ENCODE measurements at places on chromosomes 5 and 9.

- peak; percentile 96 for DNase-seq
These were observed 3.3 kb upstream of the MAN1B1 start for GRCh38 chr9:137083394-137084004.

DNA sequence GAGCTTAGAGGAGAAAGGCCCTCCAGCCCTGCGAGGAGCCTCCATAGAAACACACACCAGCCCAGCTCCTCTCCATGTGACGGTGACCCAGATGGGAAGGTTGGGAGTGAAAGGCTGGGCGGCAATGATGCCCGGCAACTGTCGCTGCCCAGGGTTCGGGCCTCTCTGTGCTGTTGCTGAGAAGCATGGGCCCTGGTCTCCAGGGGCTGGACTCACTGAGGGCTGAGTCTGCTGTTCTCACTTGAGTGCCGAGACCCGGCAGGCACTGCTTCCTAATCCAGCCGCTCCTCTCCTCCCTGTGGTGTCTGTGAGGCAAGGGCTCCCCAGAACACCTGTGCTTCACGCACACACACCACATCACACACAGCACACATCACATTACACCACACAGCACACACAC is 493.6 kb downstream of the GADD45G start:
- DNase-seq: no peak

GRCh38 chr5:108436696-108437095 is 54.8 kb upstream of the FBXL17 start:
- DNase-seq: no peak

DNA sequence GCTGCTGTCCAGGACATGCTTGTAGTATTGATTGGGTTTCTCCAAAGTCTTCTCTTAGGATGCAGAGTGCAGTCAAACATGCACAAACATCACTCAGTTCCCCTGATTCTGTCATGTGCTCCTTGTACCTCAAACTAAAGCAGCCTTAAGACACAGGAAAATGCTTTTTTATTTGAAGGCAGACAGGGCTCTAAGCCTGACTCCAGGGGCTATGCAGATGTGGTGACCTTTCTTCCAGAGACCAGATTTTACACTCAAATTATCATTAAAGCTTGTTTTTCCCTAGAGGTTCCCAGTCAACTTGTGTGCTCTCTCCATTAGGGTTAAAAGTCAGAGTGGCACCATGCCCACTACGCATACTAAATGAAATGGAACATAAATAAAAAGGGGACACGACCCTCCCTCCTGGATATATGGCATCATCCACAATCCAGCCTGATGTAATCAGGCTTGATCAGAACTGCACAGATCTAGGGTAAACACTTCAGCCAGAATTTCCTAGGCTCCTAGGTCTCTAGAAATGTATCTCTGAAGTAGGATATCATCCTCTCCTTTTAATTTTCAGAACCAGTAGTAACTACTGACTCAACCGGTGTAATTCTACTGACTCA is 771.1 kb downstream of the NR2F1-AS1 start:
- no peak for DNase-seq

GRCh38 chr5:143404416-143405062 is 1.1 kb upstream of the NR3C1 start:
- peak; percentile 96 for DNase-seq

- peak; percentile 92 for DNase-seq
These were observed 43.1 kb upstream of the RXRA start for GRCh38 chr9:134283111-134283515.

- DNase-seq: no peak
These were observed 25.5 kb downstream of the MEGF9 start for GRCh38 chr9:120688758-120689157.

DNA sequence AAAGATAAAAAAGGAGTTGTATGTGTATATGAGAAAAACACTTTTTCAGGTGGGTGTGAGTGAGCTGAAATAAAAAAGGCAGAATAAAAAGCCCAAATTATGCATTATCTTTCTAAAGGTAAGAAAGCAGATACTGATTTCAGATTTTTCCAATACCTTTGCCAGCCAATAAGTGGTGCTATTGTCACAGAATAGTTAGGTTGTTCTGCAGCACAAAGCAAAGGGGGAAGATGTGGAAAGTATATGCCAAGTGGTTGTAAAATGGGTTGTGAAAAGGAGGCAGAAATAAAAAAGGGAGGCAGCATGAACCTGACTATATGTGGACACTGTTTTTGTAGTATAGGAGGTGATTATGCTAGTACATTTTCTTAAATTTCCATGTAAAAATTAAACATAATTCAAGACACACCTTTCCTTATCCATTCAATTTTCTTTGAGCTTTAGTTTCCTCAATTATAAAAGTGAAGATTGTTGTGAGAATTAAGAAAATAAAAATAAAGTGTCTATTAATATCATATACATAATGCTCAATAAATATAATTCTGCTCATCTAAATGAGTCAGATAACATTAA is 106.7 kb downstream of the SMIM15 start:
- DNase-seq: peak; percentile 74

DNA sequence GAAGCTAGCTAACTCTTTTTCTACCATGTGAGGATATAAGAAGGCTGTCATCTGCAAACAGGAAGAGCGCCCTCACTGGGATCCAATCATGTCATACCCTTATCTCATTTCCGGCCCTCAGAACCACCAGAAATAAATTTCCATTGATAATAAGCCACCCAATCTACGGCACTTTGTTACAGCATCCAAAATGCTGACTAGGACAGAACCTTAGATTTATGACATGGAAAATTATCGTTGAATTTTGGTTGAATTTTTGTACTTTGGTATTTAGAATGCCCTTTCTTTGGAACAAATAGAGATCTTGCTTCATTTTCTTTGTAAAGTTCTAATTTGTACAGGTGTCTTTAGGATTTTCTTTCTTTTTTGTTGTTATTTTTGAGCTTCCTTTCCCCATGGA is 53.3 kb upstream of the CYLC2 start:
- DNase-seq: no peak

DNA sequence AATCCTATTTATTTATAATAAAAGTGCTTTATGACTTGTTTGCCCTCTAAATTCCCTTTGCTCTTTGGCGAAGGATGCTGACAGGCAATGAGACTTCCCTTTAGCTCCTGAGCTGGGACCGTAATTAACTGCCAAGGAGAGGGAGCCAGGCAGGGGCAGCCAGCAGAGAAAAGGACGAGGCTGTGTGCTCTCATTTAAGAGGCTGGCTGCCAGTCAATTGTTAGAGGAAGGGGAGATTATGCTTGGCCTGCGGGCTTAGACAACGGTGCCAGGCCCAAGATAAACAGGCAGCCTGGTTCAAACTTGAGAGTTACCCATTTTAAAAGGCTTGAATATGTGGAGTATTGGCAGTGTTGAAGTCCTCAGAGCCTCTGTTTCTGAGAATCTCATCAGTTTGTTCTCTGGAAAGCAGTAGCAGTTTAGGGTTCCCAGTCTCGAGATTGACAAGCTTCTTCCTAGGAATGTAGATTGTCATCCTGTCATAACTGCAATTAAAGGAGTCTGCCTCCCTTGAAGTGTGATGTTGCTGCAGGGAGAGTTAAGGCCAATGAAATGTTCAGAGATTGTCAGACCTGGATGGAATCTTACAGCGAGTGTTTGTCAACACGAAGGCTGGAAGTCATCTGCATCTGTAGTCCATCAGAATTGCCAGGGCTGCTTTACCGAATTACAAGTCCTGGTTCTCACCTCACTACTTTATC is 113.2 kb downstream of the JAKMIP2 start:
- DNase-seq: no peak

- no peak for DNase-seq
These were observed 55.2 kb downstream of the NSD1 start for GRCh38 chr5:177188775-177189174.

DNA sequence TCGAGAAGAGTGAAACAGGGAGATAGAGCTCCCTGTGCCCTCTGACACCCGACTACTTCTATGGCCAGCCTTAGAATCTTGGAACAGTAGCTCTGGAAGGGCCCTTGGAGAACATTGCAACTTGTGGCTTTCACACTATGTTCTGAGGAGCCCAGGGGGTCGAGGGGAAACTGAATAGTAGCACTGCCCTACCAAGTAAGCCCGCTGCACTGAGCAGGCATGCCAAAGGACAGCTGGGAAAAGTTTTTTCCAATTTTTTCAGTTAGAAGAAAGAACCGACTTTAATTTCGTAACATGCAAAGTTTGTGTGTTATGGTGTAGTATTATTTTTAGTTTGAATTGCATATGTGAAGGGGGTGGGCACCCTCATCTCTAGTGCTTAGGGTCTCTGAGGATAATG is 10.9 kb downstream of the SMIM3 start:
- DNase-seq: no peak

DNA sequence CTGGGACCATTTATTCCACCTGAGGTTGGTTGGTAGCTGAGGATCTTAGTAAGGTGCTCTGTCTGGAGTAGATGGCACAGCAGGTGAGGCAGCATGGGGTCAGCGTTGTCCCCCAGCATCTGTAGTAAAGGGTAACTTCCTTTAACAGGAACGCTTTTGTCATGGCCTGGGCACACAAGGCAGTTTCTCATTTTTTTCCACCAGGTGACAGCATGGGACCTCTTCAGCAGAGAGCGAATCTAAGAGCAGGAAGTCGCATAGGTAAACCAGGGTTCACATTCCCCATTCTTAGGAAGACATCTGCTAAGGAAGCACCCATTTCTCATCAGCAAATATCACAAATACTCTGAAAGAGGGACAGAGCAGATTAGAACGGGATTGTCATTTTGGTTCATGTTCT is 56.5 kb downstream of the GPR107 start:
- no peak for DNase-seq

GRCh38 chr5:80925931-80926330 is 34.2 kb upstream of the RASGRF2 start:
- no peak for DNase-seq

DNA sequence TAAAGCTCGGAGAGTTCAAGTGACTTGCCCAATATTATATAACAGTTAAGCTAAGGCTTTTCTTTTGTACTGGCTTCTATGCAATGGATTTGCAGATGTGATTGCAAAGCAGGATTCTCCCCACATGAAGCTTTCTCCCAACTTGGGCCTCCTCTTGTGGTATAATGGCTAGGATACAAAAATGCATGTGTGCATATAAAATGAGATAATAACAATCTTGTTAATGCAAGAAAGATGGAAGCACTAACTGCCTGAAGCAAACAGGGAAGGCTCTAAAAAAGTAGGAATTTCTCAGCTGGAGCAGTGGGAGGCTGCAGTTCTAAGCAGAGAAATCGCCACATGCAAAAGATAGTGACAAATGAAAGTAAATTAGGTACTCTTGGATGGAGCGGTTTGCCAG is 444.2 kb upstream of the RIOK2 start:
- DNase-seq: peak; percentile 8

DNA sequence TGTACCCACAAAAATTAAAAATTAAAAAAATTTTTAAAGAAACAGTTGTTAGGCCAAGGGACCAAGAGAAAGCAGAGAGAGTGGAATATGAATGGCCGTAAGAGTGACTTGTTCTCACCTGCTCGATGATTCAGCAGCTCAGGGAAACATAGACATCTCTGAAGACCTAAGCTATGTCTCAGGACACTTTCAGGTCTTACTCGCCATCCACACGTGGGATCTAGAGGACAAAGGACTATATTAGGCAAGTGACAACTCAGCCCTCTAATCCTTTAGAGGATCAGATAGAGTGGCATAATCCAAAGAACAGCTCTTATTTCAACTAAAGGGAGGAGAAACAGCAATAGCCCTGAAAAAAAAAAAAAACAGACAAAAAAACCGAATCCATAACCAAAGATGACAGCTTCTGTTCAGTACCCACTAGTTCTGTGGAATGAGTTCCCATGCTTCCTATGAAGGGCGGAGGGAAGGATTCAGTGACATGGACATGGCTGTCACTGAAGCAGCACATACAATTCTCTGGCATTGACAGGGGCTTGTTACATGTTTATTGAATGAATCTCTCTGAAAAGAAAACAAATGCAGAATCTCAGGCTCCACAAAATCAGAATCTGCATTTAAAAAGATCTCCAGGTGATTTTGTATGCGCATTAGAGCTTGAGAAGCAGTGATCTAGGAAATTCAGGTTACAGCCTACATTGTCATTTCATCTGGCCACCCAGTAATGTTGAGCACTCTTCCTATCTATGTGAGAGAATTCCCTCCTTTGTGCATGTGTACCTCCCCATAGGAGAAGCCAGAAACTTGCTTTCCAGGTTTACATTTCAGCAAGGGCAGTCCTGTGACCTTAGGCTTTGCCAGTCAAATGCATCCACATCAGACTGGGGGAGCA is 96.0 kb downstream of the KIAA1958 start:
- no peak for DNase-seq
